ENCODE measurements at places on chromosomes 7 and 10.
A peak's percentile ranks its signal among the peaks of the same experiment; 100 is the strongest.

GRCh38 chr10:36448760-36449691 is 676.4 kb upstream of the ANKRD30A start:
- no peak for DNase-seq

DNA sequence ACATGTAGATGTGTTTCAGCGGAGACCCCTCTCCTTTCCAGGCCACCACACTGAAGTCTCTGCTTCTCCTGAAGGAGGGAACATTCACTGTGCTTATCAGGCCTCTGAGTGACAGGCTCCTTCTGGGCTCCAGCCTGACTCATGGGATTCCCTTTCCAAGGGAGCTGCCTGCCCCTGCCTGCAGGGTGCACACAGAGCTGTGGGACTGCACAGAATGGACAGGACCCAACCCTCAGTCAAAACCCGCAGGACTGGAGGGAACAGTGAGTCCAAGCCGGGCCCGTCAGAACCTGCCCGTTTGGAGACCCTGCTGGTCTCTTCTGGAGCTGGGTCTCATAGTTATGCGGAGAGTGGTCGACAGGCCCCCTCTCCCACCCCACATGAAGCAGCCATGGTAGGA is 32.6 kb downstream of the PLAC9 start:
- no peak for DNase-seq

DNA sequence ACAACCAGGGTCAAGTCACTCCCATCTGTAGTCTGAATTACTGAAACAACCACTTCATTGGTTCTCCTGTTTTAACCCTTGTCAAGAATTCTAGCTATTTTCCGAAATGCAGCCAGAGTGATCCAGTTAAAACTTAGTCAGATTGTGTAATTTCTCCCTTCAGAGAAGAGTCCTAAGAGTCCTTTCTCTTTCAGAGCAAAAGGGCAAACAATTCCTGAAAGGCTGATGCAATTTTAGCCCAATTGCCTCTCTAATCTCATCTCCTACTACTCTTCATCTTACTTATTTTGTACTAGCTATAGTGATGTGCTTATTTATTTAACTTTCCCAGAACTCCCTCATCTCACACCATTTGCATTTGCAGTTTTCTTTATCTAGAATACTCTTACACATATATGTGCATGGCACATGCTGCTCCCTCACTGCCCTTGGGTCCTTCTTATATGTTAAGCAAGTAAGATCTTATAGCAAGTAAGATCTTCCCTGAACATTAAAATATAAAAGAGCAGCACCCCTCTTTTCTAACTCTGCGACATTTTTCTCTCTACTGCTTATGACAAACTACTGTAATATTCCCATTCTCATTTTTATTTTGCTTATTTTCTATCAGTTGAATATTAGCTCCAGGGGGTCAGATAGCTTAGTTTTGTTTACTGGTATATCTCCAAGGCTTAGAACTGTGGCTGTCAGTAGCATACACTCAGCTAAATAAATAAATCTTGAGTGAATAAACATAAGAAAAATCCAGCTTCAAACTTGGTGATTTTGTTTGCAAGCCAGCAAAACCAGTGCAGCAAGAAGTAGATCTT is 44.6 kb downstream of the HGF start:
- no peak for DNase-seq

- no peak for DNase-seq
Observed at GRCh38 chr7:36668080-36668479, 56.2 kb downstream of the AOAH start.

GRCh38 chr7:93973134-93973533 is 31.0 kb downstream of the BET1 start:
- no peak for DNase-seq

DNA sequence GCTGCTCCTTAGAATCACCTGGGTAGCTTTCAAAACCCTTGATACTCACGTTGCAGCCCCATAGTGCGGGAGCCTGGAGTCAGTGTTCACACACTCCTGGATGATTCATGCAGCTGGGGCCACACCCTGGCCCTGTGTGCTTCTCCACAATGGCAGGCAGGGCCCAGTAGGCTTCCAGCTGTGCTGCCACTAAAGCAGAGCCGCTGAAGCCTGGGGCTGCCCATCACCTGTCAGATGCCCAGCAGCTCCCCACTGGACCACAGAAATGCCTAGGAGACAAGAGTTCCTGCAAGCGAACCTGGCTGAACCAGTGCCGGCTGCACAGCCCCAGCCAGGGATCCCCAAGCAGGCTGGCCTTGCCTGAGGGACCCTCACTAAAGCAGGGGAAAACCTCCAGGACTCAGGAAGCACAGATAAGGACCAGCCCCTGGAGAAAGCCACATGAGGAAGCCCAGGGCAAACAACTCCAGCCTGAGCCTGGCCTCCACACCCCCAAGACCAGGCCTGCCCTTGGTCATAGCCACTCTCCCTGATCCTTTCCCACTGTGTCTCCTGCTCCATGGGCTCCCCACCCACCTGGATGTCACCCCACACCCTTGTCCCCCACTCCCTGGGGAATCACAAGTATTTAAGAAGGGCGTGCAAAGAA is 111.9 kb downstream of the GRID1 start:
- no peak for DNase-seq

GRCh38 chr7:99997545-99998137 is 17.8 kb upstream of the ZKSCAN1 start:
- DNase-seq: no peak

GRCh38 chr10:44853148-44853734 is 57.9 kb upstream of the TMEM72 start:
- DNase-seq: peak; percentile 27
